ENCODE measurements at places on chromosomes 4 and X. TPM values are rescaled to one million over a fixed set of nuclear protein-coding genes. Genes with fewer than 3 reads are reported as not detected.

GRCh38 chr4:159410076-159410777 lies 307.3 kb downstream of the RAPGEF2 start:
- DNase-seq: no peak

IDUA gene
- 2.1 TPM for polyA plus RNA-seq

DNA sequence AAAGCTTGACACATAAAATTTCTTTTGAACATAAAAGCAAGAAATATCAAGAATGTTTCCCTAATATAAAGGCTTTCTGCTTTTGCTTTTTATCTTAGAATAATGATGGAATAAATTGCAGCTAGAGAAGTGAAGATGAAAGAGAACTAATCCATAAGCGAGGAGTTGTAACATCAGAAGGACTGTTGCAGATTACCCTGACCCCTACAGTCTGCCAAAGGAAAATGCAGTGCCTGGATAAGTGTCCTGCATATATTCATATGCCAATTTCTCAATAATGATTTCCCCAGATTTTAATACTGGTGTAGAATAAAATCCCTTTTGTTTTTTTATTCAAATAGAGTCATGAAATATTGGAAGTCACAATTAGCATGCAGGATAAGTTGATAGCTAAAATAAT lies 115.9 kb downstream of the MAGEC2 start:
- peak; percentile 3 for DNase-seq

TMEM156 gene
- 0.06 TPM for polyA plus RNA-seq

DNA sequence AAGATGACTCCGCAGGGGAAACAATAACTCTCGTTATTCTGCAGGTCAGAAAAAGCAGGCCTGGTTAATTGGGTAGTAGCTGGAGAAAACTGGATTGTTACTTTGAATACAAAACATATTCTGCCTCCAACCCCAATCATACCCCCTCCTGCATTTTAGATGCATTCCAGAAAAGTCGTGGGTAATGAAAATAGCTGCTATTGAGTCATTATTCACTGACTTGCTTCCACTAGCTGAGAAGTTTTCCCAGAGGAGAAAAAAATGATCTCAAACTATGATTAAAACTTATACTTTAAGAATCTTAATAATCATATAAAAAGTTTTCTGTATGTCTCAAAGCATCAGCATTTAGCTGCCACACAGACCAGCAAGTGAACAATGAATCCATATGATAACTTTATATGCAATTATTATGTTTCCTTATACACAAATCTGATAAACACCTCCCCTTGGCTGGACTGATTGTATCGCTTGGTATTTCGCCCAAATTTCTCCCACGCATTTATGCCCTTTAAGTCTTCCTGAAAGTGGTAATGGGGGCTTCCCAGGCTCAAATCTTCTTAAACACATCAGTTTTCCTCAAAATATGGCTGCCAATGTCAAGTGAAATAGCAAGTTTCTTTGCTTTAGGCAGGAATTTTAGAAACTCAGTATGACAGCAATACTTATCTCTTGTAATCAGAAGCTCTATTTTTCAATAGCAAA lies 181.0 kb downstream of the LDB2 start:
- DNase-seq: peak; percentile 17

DNA sequence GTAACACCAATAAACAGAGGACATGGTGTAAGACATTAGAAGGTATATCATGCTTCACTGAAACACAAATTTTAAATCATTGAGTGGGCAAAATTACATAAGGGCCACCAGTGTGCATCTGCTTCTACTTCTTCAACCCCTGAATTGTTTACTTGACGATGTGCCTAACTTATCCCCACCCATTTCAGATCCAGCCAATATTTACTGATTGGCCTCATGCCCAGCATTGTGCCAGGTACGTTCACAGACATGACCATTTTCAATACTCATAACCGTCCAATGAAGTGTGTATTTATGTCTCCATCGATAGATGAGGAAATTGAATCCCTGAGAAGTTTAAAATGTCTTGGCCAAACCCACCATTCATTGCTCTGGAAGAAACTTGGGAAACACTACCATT lies 208.3 kb upstream of the MID1 start:
- DNase-seq: no peak

ZBTB49 gene
- 2.8 TPM for polyA plus RNA-seq
